ENCODE measurements at places on chromosomes 5 and 9. TPM values are rescaled to one million over a fixed set of nuclear protein-coding genes. Genes with fewer than 3 reads are reported as not detected.

DNA sequence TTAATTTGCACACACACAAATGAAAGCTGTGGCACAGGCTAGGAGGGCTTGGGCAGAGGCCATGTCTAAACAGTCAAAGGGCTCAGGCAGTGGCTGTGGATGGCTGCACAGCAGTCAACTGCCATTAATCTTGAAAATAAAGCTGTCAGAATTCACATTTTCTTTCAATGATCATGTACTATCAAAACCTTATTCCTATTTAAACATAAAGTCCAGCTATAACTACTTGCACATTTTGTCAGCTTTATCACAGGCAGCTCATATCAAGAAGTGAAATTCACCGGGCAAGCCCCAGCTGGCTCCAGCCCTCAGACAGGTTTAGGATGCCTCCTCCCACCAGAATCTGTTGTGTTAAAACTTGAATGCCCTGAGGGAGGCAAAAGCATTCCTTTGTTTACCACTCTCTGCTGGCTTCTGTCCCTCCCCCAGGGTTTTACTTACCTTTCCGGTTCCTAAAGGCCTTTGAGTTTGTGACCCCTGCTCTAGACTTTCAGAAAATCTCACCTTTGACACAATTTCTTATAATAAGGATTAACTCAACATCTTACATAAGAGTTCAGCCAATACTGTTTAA lies 54.9 kb upstream of the GRAMD2B start:
- peak; percentile 54 for DNase-seq

The AIF1L gene
- 153 TPM for total RNA-seq

DNA sequence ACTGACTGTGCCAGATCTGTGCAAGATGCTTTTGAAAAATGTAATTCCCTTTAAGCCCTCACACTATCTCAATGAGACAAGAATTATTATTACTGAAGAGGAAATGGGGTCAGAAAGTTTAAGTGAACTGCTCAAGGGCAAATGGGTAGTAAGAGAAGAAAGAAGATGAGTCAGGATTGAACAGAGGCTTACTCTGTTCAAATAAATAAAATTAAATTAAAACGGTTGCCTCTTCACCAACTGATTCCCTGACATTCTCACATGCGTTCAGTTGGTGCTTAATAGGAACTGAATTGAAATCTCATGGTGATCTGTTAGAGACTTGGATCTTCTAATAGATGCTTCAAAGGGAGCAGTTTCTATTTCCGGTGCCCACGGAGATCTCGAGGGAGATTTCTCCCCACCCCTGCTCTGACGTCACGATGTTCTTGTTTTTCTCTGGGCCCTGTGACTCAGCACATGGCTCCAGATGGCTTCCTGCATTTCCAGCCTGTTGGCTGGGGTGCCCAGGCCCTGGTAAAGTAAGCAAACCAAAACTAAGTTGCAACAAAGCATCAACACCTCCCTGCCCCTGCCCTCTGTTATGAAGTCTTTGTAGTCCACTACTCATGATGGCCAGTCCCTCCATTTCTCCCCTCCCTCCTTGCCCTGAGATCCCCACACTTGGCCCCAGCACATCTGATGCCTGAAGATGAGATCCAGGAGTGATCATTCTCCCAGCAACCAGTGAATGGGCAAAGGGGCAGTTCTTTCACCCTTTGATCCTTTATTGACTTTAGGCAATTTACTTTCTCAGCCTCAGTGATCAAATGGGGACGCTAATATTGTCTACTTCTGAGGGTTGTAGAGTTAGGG lies 106.1 kb upstream of the CPEB4 start:
- DNase-seq, result no peak

DNA sequence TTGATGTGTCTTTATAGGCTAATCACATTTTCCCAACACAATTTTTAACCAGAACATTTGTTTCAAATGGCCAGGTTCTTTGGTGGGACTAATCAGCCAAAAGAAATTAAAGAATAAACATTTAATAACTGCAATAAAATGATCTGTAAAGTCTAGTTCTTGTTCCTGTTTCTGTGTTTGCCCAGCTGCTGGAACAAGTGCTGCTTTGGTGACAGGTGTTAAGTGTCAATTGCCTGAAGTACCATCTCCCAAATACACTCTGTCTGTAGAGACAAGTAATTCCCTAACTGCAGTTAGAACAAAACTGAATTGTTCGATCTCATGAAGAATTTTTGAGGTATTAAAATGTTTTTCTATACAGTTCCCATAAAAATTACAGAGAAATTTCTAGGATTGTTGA lies 402.3 kb upstream of the CHD1 start:
- no peak for DNase-seq

- DNase-seq, result no peak
Measured at GRCh38 chr5:116395631-116396203, 178.9 kb downstream of the SEMA6A start.

DNA sequence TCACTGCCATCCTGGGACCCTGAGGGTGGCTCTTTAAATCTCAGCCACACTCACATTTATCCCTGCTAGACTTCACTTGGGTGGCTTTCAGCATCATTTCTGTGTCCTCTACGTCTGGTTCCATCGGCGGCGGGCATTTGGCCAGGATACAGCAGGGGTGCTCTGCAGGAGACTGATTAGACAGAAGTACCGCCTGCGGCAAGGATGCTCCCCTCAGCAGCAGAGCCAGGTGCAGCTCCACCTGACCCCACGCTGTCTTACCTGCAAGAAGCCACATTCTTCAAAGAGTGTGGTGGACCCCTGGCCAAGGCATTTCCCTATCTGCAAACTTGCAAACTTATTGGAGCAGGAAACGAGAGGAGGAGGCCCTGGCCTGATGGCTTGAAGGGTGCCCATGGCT lies 309.8 kb upstream of the IRX4 start:
- DNase-seq, result peak; percentile 23

GRCh38 chr9:119349351-119349825 lies 19.8 kb downstream of the BRINP1 start:
- no peak for DNase-seq

GRCh38 chr9:107948086-107948485 lies 458.5 kb upstream of the KLF4 start:
- DNase-seq, result no peak

- no peak for DNase-seq
Measured at GRCh38 chr5:113548396-113548795, 34.9 kb downstream of the YTHDC2 start.

- DNase-seq, result no peak
Measured at GRCh38 chr5:122262103-122262502, 49.9 kb upstream of the SNCAIP start.

The SPOCK1 gene
- 14.0 TPM for total RNA-seq
